Heart right ventricle (tissue), 16 donors: ENCODE measurements at places on chromosomes 1 and 21. TPM values are rescaled to one million over a fixed set of nuclear protein-coding genes. Genes with fewer than 3 reads are reported as not detected.
A peak's percentile ranks its signal among the peaks of the same experiment; 100 is the strongest.

- no peak overlapping the region for H3K27ac ChIP-seq
- DNase-seq: no peak
- no peaks in the 10 kb centered on the region for H3K36me3 ChIP-seq
- no peak overlapping the region for H3K4me3 ChIP-seq
- no peaks in the 10 kb centered on the region for H3K4me1 ChIP-seq
Measured at GRCh38 chr1:178066908-178067614, 26.8 kb upstream of the RASAL2 start.

- H3K27me3 ChIP-seq: no peaks in the 10 kb centered on the region
- no peaks in the 10 kb centered on the region for H3K36me3 ChIP-seq
- no peak for DNase-seq
- H3K4me3 ChIP-seq: no peak overlapping the region
- no peaks in the 10 kb centered on the region for H3K4me1 ChIP-seq
Measured at GRCh38 chr1:216710598-216711333, 12.5 kb downstream of the ESRRG start.

DNA sequence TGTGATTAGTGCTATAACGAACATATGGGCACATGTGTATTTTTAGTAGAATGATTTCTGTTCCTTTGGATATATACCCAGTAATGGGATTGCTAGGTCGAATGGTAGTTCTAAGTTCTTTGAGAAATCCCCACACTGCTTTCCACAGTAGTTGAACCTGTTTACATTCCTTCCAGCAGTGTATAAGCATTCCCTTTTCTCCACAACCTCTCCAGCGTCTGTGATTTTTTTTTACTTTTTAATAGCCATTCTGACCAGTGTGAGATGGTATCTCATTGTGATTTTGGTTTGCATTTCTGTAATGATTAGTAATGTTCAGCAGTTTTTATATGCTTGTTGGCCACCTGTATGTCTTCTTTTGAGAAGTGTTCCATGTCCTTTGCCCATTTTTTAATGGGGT lies 81.8 kb upstream of the SLC44A3 start:
- no peak overlapping the region for H3K27ac ChIP-seq
- no peak for DNase-seq
- no peaks in the 10 kb centered on the region for H3K36me3 ChIP-seq
- H3K27me3 ChIP-seq: no peaks in the 10 kb centered on the region
- H3K4me1 ChIP-seq: peaks cover 50% of the 10 kb centered on the region

GRCh38 chr1:40226192-40226591 lies 21.5 kb upstream of the TMCO2 start:
- DNase-seq: no peak
- no peak overlapping the region for H3K4me3 ChIP-seq
- H3K4me1 ChIP-seq: no peaks in the 10 kb centered on the region

DNA sequence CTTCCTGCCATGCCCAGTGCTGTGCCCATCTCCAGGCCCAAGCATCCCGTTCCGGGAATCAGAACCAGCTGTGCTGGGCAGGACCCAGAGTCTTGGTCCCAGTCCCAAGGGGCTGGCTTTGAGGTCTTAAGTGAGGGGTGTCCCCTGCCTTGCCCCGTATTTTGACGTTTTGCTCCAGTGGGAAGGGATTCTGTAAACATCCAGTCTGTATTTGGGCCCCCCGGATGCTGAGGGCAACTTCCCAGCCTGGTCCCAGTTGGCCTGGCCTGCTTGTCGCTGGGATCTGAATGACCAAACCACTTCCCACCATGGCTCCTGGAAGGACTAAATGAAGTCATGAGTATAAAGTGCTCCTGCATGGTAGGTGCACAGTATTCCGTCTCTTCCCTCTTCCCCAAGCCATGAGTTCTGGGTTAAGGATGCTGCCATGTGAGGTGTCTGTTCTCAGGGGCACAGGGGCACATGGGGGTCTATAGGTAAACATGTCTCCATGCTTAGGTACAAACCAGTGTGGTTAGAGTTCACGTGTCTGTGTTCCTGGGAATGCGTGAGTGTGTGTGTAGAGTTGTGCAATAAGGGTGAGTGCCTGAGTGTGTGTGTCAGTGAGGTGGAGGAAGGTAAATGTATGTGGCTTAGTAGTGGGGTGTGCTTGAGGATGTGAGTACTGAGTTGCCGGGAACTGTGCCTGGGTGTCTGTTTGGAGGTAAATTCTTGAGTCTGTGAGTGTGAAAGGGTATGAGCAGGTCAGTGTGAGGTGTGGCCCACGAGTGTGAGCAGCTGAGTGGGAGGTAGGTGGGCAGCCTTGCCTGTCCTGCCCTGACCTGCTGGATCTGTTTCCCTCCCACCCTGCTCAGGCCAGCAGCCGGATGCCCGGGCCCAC lies 1.5 kb downstream of the B4GALT2 start:
- DNase-seq: no peak
- H3K27me3 ChIP-seq: no peaks in the 10 kb centered on the region
- H3K4me1 ChIP-seq: peaks cover 31% of the 10 kb centered on the region
- peaks cover 19% of the 10 kb centered on the region for H3K36me3 ChIP-seq

- no peaks in the 10 kb centered on the region for H3K27me3 ChIP-seq
- peak overlapping the region; percentile 7 for H3K27ac ChIP-seq
- no peak overlapping the region for H3K4me3 ChIP-seq
- H3K4me1 ChIP-seq: no peaks in the 10 kb centered on the region
Measured at GRCh38 chr1:32127409-32128198, 19.7 kb downstream of the KPNA6 start.

DNA sequence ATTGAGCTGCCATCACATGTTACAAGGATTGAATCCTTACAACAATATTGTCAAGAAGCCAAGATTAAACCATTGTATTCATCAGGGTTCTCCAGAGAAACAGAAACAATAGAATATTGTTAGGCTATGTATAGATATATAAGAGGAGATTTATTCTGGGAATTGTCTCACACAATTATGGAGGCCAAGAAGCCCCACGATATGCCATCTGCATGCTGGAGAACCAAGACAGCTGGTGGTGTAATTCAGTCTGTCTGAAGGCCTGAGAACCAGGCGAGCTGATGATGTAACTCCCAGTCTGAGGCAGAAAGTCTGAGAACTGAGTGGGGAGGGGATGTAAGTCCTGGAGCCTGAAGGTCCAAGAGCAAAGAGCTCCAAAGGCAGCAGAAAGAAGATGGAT lies 14.5 kb upstream of the TTF2 start:
- no peaks in the 10 kb centered on the region for H3K27me3 ChIP-seq
- no peaks in the 10 kb centered on the region for H3K36me3 ChIP-seq
- H3K27ac ChIP-seq: no peak overlapping the region

- peaks cover 35% of the 10 kb centered on the region for H3K4me1 ChIP-seq
- no peak for DNase-seq
- H3K27me3 ChIP-seq: no peaks in the 10 kb centered on the region
- H3K36me3 ChIP-seq: peaks cover 4% of the 10 kb centered on the region
- no peak overlapping the region for H3K27ac ChIP-seq
Measured at GRCh38 chr1:218366322-218367052, 21.4 kb downstream of the TGFB2 start.

GRCh38 chr1:19894218-19894617 lies 12.0 kb downstream of the OTUD3 start:
- no peak overlapping the region for H3K4me3 ChIP-seq
- H3K27me3 ChIP-seq: no peaks in the 10 kb centered on the region
- DNase-seq: no peak
- no peaks in the 10 kb centered on the region for H3K4me1 ChIP-seq
- peaks cover 82% of the 10 kb centered on the region for H3K36me3 ChIP-seq

- peaks cover under 1% of the 10 kb centered on the region for H3K4me1 ChIP-seq
- DNase-seq: no peak
- H3K4me3 ChIP-seq: no peak overlapping the region
- H3K36me3 ChIP-seq: no peaks in the 10 kb centered on the region
Measured at GRCh38 chr1:162187687-162188276, 118.3 kb downstream of the NOS1AP start.

GRCh38 chr1:219573960-219574359 lies 38.9 kb downstream of the ZC3H11B start:
- no peak overlapping the region for H3K4me3 ChIP-seq
- DNase-seq: no peak
- H3K36me3 ChIP-seq: no peaks in the 10 kb centered on the region
- H3K4me1 ChIP-seq: no peaks in the 10 kb centered on the region
- H3K27ac ChIP-seq: no peak overlapping the region

DNA sequence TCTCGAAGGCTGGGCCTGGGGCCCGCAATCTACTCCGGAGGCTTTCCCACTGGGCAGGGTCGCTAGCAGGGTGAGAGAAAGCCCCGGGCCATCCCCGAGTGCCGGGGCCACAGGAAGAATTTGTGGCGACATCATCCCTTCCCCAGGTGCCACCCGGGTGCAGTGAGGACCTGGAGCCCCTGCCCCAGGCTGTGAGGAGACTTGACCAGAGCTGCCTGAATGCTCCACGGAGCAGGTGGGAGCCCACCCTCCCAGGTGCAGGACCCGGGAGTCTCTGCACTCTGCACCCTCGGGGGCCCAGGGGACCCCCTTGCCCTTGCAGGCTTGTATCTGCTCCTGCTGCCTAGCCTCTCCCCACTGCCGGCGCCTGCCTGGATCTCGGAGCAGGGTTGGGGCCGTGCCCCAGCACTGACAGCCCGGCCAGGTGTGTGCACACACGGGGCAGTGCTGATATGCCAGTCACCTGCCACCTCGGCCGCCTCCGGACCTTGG lies 67.5 kb upstream of the RGS7 start:
- H3K36me3 ChIP-seq: no peaks in the 10 kb centered on the region
- H3K4me1 ChIP-seq: peaks cover 11% of the 10 kb centered on the region
- peaks cover 35% of the 10 kb centered on the region for H3K27me3 ChIP-seq
- H3K4me3 ChIP-seq: no peak overlapping the region
- no peak overlapping the region for H3K27ac ChIP-seq

DNA sequence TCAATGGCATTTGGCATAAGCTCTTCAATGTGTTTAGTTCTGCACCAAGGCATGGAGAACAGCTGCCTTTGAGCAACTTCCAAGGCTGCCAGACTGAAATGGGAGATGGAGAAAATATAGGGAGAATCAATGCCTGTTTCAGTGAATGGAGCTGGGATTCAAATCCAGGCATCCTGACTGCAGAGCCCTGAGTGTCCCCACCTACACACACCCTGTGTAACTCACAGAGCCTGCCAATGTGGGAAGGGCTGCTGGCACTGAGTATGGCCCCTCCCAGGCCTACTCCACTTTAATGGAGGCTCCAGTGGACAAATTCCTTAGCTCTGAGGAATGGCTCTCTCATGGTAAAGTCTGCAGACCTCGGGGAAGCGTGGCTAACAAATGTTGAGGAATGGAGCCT lies 145.6 kb upstream of the TNR start:
- no peaks in the 10 kb centered on the region for H3K36me3 ChIP-seq
- no peak overlapping the region for H3K4me3 ChIP-seq
- no peak overlapping the region for H3K27ac ChIP-seq
- no peaks in the 10 kb centered on the region for H3K4me1 ChIP-seq

DNA sequence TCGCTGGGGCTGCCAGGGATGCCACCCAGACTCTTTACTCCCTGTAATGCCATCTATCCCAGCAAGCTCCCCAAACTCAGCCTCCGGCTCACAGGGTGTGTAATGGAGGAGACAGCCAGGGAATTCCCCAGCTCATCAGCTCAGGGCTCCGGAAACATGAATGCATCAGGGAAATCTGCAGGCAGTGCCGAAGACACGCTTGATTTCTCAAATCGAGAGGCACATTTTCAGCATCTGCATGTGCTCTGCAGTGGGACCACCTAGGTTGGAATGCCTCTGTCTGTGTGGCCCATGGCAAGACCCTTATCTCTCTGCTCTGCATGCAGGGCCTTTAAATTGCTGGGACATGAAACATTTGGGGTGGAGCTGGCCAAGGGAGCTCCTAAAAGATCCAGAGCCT lies 170.1 kb downstream of the TRABD2B start:
- H3K27ac ChIP-seq: no peak overlapping the region
- H3K4me3 ChIP-seq: no peak overlapping the region
- no peak for DNase-seq
- H3K36me3 ChIP-seq: no peaks in the 10 kb centered on the region
- H3K4me1 ChIP-seq: no peaks in the 10 kb centered on the region
- no peaks in the 10 kb centered on the region for H3K27me3 ChIP-seq

DNA sequence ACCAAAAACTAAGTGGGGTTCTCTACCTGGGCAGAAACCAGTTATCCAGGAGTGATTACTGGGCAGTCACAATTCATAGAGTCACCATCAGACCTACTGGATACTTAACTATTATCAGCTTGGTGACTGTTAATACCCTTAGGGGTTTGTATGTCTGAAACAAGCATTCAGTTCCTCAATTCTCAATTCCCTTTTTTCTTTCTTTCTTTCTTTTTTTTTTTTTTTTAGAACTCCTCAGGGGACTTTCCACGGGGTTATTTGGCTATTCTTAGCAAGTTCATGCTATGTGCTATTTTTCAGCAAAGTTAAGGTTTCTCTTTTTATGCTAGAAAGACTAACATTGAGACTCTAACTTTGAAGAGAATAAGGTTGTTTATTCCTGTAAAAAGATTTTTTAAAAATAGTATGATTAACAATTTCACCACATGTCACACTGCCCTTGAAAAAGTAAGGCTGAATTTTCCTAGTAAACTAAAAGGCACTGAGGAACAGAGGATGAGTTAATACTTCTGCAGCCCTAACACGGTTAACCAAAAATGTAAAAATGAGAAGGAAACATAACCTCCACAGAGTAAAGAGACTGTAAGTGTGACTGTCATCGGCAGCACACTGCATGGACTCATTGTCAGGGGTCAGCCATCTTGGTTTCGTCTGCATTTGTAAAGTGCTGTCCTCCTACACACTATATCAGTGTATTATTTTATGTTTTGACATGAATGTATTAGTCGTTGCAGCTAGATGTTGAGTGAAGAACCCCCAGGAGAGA lies 310.2 kb downstream of the NTNG1 start:
- H3K4me3 ChIP-seq: no peak overlapping the region
- H3K36me3 ChIP-seq: no peaks in the 10 kb centered on the region
- no peaks in the 10 kb centered on the region for H3K4me1 ChIP-seq
- no peak for DNase-seq

DNA sequence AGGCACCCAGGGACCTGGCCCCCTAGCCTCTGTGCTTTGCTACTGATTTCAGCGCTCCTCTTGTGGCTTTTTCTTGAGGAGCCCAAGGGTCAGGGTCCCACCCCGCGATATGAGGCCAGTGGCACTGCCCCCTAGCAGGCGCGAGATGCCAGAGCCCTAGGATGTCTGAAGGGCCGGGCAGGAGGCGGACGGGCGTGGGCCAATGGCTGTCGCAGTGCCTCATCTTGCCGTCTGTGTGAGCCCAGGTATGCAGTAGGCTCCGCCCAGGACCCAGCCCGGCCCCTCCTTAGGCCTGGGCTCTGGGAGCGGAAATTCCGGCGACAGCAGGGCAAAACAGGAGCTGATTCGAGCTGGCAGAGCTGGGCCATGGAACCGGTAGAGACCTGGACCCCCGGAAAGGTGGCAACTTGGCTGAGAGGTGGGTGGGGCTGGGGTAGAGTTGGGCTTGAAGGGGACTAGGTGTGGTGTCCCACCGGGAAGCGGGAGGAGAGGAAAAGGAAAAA lies at the start of gene CNKSR1:
Gene CNKSR1 (plus strand): TSS at position 310 of the 503 bp plus-strand sequence. CDS start 57 bp downstream, at position 367.
- no peaks in the 10 kb centered on the region for H3K27me3 ChIP-seq
- H3K4me1 ChIP-seq: no peaks in the 10 kb centered on the region

- H3K4me3 ChIP-seq: no peak overlapping the region
- peaks cover 20% of the 10 kb centered on the region for H3K36me3 ChIP-seq
- H3K27ac ChIP-seq: no peak overlapping the region
- peaks cover 24% of the 10 kb centered on the region for H3K4me1 ChIP-seq
- no peaks in the 10 kb centered on the region for H3K27me3 ChIP-seq
Measured at GRCh38 chr1:20074725-20075171, 4.8 kb downstream of the PLA2G5 start.

GRCh38 chr1:62852253-62852652 lies 68.3 kb downstream of the ATG4C start:
- no peak overlapping the region for H3K27ac ChIP-seq
- no peak for DNase-seq
- H3K36me3 ChIP-seq: peaks cover 40% of the 10 kb centered on the region

The TMEM269 gene
- total RNA-seq: not detected

The CD53 gene
- total RNA-seq: 5.7 TPM

The EXOSC10 gene
- total RNA-seq: 18.4 TPM

The RIMKLA gene
- total RNA-seq: 5.3 TPM

The CLCNKA gene
- total RNA-seq: 0.35 TPM

The PLA2G4A gene
- 2.7 TPM for total RNA-seq

The ZMYND12 gene
- 3.5 TPM for total RNA-seq

The LMX1A gene
- total RNA-seq: not detected

The GPR37L1 gene
- not detected for total RNA-seq

The KRTAP15-1 gene
- not detected for total RNA-seq

The SLC2A5 gene
- total RNA-seq: 7.9 TPM
